ENCODE measurements at places on chromosomes 5 and 9.

DNA sequence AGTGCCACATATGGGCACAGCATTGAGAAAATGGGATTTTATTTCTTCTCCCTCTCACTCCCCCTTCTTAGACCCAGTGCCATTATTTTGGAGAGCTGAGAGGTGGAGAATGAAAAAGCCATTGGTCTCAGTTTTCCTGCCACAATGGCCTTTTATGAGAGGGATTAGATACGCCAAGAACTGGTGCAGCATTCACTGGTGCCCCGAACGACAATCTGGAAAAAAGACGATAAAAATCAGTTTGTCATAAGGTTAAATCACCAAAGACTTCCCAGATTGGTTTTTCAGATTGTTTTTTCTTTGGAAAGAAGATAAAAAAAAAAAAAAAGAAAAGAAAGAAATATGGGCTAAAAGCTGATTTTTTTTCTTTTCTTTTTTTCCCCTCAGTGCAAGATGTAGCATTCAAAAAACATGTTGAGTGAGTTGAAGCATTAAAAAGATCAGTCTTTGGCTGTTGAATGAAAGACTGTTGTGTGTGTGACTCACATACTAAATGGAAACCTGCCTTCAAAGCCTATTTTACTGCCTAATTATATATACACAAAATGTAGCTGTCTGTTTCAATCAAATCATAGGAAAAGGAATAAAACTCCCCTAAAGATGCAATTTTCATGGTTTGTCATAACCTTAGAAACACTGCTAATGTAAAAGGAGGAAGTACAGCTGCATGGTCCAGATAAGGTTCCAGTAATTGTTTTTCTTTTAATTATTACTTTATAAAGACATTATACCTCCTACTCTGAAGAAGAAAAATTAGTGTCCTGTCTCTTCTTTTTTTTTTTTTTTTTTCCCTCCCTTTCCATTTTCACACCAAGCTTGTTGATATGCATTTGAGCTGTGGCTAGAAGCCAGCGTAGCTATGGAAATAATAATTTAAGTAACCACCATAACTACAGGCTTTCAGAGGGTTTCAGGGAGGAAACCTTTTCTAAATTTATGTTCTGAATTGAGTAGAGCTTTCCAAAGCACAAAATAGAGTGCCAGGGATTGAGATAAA lies 27.2 kb upstream of the ZNF608 start:
- DNase-seq: no peak

DNA sequence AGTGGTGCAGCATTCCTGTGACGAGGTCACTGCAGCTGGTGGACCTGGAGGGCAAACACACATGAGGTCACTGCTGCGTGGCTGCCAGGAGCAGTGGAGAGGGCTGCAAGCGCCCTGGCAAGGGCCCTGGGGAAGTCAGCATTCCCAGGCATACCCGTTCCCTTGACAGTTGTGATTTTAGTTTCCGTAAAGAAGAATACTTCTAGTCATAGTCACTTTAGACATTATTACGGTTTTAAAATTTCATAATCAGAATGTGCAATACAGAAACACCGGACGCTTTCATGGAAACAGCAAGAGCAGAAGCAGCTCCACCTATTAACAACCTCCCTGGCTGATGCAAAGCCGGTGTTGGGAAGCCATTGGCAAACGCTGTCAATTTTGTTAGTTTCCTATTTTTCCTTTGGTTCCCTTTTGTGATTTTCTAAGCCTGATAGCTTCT lies 129.8 kb downstream of the GADD45G start:
- no peak for DNase-seq

DNA sequence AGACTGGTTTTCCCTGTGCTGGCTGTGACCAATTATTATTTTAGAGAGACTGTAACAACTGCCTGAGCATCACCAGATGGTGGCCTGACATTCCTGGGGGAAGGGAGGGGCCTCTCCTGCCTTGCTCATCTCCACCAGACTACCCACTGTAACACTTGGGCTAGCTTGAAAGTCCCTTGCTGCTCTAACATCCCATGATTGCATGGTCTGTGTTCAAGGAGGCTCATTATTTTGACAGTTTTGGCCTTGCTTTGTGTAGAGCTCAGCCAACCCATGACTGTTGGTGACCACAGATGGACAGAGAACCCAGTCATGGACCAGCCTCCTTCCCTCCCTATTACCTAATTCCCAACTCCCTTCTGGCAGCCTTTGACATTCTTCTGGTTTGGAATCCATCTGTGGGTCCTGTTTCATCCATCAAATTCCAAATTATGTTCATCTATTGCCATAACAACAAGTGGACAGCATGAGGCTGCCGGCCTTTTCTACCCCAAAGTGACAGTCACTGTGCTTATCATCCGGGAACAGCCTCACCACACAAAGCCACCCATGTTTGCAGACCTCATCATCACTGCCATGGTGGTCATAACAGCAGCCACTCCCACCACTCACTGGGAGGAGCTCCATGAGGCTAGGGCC lies 49.0 kb upstream of the ICE1 start:
- no peak for DNase-seq

DNA sequence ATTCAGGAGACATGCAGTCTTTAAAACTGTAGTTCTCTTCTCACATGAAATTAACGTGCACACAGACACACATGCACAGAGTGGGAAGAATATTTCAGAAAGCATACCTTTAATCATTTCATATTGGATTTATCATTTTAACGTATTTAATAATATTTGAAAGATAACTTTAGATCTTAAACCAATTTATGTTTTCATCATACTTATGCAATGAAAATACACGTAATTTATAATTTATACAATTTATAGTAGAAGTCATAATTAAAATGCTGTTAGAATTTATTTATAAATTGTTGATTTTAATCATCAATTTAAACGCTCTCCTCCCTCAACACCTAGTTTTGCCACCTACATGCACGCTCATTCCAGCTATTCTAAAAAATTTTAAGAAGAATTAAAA lies 894.9 kb upstream of the CTNND2 start:
- no peak for DNase-seq

- DNase-seq: no peak
These were observed 388.1 kb upstream of the ACO1 start for GRCh38 chr9:31996331-31996730.

DNA sequence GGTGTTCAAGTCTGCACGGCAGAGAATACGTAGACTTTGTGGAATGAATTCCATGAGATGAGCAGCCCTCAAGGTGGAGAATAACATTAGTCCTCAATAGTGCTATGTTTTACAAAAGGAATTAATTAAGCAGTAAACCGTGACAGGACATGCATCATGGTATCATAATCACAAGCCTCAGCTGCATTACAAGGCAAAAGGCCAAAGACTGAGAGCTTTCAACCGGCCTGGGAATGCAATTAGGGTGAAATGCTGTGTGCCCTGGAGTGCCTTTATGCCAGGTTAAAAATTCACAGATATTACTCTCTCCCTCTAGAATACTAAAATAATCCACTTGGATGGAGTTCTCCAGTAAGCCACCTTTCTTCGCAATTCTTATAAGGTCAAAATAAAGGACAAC lies 270.6 kb downstream of the MLLT3 start:
- DNase-seq: no peak

GRCh38 chr5:93580927-93581445 lies at the start of gene NR2F1-AS1:
Gene NR2F1-AS1, minus strand, starts transcription at chr5:93581219.
- DNase-seq: no peak

GRCh38 chr9:124549016-124549415 lies 41.8 kb upstream of the NR5A1 start:
- DNase-seq: no peak
